ENCODE measurements at places on chromosomes 2 and 18.

DNA sequence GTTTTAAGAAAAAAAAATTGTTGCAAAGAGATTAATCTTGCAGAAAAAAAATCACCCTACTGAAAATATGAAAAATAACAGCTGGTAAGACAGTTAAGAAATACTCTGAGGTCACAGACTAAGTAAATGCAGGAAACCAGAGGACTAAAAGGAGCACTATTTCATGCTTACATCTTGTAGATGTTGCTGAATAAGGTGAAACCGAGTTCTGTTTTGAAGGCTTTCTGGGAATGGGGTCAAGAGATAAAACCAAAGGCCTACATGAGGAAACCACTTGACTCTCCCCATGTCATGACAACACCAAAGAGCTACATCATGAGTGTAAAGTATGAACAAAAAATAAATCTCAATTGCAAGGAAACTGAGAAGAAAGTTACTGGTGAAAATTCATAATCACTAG lies 197.6 kb downstream of the LRP1B start:
- no peak for DNase-seq

- no peak for DNase-seq
Measured at GRCh38 chr2:37585982-37586621, 85.3 kb downstream of the CDC42EP3 start.

- DNase-seq = no peak
Measured at GRCh38 chr2:202376460-202377206, 506 bp downstream of the BMPR2 start.

DNA sequence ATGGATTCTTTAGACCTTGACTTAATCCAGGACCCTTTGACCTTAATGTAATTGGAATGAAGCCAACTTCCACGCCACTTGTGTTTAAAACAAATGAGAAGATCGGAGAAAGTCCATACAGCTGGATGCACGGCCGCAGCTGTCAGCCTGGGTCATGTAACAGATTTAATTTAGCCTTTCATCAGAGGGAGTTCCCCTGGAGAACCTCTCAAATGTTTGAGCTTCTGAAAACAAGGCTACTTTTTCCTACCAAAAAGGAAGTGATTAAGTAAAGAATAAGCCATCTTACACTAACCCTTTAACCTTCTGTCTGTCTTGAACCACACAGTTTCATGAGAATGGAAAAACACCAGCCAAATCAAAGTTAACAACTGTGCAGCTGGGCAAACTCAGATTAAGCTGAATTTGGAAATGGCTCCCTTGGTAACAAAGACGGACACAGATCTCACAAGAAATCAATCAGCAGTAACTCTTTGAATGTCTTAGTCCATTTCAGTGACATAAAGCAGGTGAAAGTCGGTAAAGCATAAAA lies 103.6 kb downstream of the DOCK10 start:
- no peak for DNase-seq

DNA sequence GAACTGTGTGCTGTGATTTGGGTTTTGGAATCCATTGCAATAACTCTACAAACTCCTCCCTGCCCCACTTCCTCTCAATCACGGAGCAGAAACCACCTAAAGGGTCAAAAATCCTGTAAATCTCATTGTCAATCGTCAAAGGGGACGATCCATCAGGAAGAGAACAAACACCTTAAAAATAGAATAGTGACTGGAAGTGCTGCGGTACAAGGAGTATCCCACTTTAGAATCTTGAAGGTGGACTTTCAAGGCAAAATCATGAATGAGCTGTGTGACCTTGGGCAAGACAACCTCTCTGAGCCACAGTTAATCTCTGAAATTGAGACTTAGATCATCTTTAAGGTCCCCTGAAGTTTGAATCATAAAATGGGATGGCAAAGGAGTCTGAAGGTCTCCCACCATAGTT lies 5.9 kb downstream of the PMAIP1 start:
- no peak for DNase-seq

- DNase-seq = no peak
Measured at GRCh38 chr2:202261531-202261930, 4.0 kb upstream of the NOP58 start.

GRCh38 chr18:38421872-38422615 lies 856.4 kb upstream of the CELF4 start:
- no peak for DNase-seq

DNA sequence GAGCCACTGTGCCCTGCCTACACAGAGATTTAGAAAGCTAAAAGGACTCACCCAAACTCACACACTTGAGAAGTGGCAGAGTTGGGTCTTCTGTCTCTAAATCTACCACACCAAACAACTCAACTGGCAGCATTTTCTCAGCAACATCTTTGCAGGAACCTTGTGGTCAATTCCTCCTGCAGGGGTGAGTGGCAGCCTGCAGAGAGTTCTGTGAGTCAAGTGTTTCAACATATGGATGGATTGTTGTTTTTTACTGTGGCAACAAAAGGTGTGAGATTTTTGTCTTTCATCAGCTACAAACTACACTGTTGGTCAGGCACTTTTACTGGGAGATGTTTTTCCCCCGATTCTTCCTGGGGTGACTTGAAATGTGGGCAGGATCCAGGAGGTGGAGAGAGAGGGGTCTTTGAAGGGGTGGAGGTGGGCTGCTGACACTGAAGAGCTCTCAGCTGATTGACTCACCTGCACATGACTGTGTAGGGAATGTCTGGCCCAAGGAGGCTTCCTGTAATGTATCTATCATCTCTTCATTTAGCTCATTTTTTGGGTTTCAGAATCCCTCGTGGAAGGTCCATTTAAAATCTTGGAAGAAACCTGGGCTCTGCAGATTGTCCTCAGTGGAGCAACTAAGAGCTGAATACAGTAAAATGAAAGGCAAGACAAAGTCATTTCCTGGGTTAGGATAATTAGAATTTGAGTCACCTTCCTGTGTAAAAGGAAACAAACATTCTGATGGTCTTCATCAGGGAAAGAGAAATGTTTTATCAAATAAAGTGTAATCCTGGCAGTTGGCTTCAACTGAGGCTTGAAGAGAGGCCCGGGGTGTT lies 98.6 kb downstream of the MSH2 start:
- DNase-seq = no peak

- DNase-seq = no peak
Measured at GRCh38 chr2:187554011-187554703, at the start of gene TFPI. Gene TFPI (minus strand): TSS chr2:187554435. CDS start chr2:187503768, 50,667 bp downstream.

DNA sequence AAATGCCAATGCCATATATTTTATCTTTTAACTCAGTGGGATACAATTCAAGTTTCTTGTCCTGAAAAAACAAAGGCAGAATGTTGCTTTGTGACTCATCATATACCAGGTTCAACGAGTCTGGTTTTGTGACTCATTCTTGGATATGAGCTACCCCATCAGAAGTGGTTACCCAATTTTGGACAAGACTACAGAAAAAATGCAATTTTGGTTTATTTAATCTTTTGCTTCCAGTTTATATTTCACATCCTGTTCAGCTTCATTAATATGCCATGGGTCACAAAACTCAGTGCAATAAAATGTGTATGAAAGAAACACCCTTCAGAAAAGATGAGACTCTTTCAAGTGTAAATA lies 25.0 kb downstream of the FN1 start:
- DNase-seq = no peak

DNA sequence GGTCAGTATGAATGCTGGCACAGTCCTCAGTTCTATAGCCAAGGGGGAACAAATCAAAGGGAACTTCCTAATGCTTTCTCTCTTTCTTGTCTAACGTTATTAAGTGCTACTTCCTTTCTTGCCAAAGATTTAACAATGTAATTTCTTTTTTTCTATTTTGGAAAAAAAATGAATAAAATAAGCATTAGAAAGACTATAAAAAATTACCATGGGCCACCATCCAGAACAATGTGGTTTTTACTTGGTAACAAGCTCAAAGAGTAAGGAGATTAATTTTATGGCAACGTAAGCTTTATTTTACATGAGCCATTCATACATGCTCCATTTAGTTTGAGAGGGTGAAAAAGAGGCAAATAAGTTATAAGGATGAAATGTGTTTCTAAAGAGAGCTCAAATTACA lies 40.1 kb downstream of the SERPINE2 start:
- DNase-seq = no peak

DNA sequence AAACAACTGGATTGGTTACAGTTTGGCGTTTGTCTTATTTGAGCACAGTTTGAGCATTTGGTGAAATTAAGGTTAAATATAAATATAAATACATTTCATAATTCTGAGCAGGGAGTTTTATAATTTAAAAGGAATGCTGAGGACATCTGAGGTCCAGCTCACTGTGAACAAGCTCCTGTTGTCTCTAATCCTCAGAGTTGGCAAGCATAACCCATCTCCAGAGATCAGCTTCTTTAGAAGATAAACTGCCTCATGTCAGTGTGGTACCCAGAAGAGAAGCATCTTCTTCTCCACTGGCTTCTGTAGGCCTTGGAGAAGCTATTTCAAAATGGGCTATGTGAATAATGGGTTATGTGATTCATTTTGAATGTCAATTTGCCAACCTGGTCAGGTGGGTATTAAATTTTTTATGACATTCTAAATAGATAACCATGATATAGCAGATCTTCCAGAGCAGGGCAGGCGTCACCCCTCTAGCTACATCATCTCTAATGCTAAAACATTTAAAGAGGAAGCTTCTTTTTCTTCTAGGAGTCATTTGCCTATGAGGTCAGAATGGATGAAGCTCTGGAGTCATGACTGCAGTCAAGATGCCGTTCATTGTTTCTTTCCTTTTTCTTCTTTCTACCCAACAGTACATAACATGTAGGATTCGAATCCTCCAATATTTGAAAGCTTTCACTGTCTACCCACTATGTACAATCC lies 324.0 kb downstream of the RNF144A start:
- no peak for DNase-seq

- DNase-seq = no peak
Measured at GRCh38 chr2:175457895-175458448, 276.5 kb upstream of the ATP5MC3 start.

DNA sequence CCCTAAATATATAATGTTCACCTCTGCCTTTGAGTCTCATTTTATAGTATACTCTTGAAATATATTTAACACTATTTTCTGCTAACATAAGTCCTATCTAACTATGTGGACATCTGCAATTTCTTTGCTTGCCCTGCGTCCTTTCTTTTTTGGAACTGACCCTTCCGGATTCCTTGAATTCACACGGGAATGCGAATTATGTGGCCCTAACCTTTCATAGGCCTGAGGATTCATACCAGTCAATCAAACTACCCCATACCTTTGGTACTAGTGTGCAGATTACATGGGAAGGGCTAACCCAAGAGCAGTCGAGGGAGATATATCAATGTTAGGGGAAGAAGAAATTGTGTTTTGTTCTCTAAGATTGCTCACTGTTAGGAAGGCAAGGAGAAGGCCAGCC lies 56.4 kb downstream of the NRXN1 start:
- no peak for DNase-seq

GRCh38 chr2:49924044-49924817 lies 769.9 kb upstream of the FSHR start:
- DNase-seq = no peak

DNA sequence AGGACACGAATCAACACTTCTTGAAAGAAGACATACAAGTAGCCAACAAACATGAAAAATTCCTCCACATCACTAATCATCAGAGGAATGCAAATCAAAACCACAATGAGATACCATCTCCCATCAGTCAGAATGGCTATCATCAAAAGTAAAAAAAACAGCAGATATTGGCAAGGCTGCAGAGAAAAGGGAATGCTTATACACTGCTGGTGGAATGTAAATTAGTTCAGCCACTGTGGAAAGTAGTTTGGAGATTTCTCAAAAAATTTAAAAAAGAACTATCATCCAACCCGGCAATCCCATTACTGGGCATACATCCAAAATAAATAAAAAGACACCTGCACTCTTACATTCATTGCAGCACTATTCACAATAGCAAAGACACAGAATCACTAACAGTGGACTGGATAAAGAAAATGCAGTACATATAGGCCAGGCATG lies 78.7 kb downstream of the GRB14 start:
- no peak for DNase-seq

GRCh38 chr2:59182249-59182648 lies 941.1 kb upstream of the FANCL start:
- DNase-seq = no peak

DNA sequence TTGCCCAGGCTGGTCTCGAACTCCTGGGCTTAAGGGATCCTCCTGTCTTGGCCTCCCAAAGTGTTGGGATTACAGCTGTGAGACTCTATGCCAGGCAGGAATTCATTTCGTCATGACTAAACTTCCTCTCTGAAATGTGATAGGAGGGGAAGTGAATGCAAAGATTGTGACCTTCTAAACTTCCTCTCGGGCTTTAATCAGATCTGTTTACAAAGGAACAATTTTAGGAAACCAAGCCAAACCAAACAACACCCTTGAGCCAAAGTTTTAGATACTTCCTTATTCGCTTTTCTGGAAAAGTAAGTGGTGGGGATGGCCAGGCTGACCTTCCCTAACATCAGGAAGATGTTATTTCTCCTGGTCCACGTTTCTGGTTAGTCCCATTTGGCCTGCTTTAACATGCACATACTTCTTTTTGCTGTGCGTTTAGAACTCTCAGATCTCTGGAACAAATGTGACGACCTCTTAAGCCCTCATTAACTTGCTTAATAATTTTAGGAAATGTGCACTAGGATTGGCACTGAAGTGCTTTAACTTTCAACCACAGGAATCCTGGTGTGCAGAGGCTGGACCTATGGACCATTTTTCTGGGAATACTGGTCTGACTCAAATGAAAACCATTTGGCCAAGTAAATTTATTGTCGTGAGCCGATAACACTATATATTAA lies 33.2 kb upstream of the YES1 start:
- no peak for DNase-seq

- DNase-seq = no peak
Measured at GRCh38 chr18:31482051-31482450, 15.9 kb upstream of the DSG2 start.

DNA sequence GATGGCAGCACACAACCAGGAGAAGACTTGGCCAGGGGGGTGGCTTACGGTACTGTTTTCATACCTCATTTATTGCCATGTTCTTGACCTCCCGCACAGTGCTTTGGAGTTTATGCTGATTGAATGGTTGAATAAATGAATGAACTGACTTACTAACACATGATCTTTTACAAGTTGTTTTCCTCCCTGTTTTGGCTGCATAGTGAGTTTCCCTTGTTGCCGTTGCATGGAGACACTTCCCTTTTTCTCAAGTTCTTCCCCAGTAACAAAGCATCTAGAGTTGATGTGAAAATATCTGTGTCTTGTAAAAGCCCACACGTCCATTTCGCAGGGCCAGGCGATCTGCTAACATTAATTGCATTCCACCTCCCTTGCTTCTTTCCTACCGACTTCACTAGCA lies 35.7 kb upstream of the RAB1A start:
- DNase-seq = no peak

- DNase-seq = no peak
Measured at GRCh38 chr2:196696423-196697079, 57.0 kb downstream of the CCDC150 start.

- no peak for DNase-seq
Measured at GRCh38 chr2:179857236-179857635, 4.2 kb downstream of the ZNF385B start.
